Activated CD8-positive, alpha-beta memory T cell treated with anti-CD3 and anti-CD28 coated beads, Interleukin-2, amount 50 U/mL, for 4 hours (primary cell): ENCODE measurements at places on chromosomes 5 and 9.

DNA sequence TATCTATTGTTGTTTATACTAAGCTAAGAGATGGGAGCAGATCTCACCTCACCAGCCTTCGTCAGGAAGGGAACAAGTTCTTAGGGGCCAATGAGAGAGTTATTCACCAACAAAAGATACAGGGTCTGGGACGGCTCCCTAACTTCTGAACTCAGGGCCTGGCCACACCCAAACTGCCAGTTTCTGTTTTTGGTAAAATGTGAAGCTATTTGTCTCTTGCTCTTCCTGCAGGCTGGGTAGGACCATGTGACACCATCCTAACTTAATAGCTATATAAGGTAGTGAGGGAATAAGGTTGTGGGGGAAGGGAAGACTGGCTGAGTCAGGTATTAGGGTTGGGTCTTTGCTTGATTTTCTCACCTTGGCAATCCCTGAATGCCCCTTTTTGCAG is 480.5 kb downstream of the KDM4C start:
- DNase-seq, result no peak

DNA sequence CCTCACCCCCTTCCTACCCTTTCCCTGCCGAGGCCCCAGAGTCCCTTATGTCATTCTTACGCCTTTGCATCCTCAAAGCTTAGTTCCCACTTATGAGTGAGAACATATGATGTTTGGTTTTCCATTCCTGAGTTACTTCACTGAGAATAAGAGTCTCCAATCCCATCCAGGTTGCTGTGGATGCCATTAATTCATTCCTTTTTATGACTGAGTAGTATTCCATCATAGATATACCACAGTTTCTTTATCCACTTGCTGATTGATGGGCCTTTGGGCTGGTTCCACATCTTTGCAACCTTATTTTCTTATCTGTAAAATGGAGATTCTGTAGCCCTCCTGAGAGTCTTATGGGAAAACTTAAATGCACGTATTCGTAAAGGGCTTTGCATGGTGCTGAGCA is 36.8 kb downstream of the CRB2 start:
- no peak for DNase-seq

DNA sequence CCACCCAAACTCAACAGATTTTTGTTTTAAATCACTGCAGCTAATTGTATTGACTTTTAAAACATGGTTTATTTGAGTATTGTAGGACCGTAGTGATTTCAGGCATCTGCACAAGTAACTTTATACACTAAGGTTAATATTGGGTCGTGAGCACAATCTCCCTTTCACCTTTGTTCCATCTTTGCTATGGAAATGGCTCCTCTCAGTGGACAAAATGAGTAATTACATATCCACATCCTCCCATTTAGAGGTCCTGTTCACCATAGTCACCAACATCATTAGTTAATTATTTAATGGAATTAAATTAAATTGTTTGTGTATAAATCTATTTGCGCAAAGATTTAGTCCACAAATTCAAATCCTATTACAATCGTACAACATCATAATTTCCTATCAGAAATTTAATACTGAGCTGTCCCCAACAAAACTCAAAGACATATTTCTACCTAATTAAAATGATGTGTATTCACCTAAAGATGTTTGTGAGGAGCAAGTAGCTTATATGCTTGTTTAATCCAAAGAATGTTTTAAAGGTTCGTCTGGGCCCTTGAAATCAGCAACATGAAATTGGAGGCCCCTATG is 173.0 kb upstream of the DAPK1 start:
- DNase-seq, result no peak

- no peak for DNase-seq
These were observed 13.6 kb downstream of the PLEKHG4B start for GRCh38 chr5:105504-106070.

GRCh38 chr5:18745988-18746615 is 1111.8 kb downstream of the TAF11L14 start:
- peak; percentile 29 for DNase-seq

DNA sequence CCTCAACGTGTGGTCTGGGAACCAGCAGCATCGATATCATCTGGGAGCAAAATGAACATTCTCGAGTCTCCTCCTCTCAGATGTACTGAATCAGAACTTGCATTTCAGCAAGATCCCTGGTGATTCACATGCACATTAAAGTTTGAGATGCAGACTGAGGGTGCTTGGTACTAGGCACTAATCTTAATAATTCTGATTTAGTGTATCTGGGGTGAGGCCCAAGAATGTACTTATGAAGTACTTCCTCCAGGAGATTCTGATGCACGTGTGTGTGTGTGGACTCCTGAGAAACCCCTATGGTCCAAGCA is 56.2 kb upstream of the EQTN start:
- no peak for DNase-seq

GRCh38 chr5:52849544-52849943 is 61.8 kb downstream of the ITGA1 start:
- DNase-seq, result no peak

GRCh38 chr9:131096269-131097125 is at the start of gene AIF1L:
Gene AIF1L (plus strand): TSS chr9:131096531. CDS start chr9:131096630, 99 bp downstream.
- DNase-seq, result no peak

GRCh38 chr9:88303721-88304451 is 84.4 kb upstream of the SPIN1 start:
- no peak for DNase-seq

DNA sequence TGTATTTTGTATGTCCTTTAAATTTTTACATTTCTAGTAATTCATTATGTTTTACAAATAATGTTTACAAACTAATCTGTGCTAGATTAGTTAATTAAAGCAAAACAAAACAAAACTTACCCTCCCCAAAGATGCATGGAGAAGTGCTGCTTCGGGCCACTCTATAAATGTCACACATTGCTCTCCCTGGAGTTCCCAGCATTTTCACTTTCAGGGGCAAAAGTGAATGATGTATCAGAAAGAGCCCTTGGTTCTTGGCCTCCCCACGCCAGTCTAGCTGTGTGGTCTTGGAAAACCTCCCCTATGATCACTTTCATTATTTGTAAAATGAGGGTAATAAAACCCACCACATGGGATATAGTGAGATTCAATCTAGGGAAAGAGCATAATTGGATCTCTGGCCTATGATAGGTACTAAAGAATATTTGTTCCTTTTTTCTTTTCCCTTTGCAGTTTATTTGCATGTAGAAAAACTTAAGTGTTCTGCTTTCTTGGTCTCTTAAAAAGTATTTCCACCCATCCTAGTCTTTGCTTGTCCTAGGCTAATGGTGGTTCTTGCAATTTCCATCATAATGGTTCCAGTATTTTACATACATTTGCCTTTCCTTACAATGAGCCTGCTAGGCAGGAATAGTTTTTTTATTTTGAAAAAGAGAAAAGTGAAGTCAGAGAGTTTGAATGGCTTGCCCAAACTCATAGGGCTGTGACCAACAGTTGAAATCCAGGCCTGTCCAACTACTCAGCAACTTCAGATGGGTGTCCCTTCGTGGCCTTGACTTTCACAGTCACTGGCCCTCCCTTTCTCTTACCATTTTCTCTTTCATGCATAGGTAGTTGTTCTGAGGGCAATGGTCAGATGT is 184.5 kb upstream of the KLF4 start:
- DNase-seq, result no peak

DNA sequence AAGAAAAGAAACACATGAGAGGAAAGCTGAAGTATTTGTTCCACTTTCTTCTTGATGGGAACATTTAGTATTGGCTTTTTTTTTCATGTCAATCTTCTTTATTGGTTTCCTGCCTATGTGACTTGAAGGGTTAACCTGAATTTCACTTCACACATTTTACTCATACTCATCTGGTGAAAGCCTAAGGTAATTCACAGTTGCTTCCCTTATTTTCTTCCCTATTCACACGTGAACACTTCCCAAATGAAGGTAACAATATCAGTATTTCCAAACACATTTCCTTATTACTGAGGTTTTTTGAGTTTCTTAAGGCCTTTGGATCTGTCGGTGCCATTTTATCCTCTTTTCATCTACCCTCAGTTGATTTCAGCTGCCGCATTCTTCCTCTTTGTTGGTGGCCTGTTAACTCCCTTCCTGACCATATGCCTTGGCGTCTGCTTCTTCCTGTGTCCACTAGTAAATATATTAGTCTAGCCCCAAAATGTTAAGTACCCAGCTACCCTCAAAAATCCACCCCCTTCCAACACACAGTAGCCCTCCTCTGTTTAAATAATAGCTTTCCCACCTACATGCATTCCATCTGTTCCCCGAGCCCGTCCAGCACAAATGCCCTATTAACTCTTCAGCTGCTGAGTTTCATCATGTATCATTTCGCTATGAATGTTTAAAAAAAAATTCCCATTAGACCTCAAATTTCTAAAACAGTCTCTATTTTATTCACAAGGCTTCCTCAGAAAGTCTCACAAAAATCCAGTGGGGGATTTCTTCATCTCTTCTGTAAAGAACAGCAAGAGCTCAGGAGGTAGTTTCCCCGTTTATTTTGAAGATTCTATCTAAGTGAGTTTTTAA is 97.3 kb downstream of the USP20 start:
- no peak for DNase-seq

DNA sequence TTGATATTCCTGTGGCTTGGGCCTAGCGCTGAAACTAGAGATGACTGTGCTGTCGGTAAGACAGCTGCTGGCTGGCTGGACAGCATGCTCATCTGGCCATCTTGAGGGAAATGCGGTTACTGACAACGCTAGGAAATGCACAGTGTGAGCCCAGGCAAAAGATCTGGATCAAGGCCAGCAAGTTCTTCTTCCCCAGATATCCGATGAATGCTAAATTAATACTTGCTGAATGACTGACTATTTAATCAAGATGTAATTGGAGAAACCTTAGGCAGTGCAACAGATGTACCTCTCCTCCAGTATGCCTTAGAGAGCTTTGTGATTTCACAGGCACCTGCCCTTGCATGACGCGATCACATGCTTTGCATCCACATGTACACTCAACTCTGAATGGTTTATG is 659.1 kb downstream of the EFNA5 start:
- DNase-seq, result no peak

GRCh38 chr5:163712011-163712410 is 206.6 kb downstream of the MAT2B start:
- no peak for DNase-seq

DNA sequence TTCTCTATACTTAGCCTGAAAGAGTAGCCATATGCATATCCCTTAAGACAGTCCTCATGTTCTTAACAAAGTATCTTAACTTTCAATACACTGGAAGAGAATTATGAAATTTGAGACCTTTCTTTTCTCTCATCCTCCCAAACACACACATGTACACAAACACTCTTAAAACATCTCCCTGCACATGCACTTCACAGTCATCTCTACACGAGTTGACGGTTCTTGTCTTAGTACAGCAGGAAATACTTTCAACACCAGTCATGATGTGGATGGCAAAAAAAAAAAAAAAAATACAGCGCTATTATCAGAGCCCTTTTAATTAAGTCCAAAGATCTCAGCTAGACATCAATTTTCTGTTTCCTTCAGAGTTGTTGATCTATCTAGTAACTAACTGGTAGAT is 43.6 kb upstream of the PCSK1 start:
- no peak for DNase-seq

- no peak for DNase-seq
These were observed 2.2 kb upstream of the SLIT3 start for GRCh38 chr5:169303119-169303515.

DNA sequence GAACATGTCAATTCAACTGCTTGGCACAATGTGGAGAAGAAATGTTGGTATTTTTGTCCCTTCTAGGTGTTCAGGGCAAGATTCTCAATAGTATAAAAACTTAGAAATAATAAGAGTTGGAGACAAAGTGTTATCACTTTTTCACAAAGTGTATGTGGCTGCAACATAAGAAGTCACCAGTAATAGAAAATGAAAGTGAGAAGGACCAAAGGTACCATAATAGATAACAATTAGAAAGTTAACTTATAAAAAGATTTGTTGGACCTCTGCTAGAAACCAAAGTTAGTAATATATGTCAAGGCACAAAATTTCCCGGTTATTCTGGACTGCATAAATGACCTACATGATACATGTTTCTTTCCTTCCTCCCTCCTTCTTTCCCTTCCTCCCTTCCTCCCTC is 1535.3 kb downstream of the EFNA5 start:
- DNase-seq, result no peak

GRCh38 chr5:111942201-111942600 is 185.2 kb upstream of the NREP start:
- DNase-seq, result no peak

GRCh38 chr5:133034064-133034463 is 7.7 kb upstream of the ZCCHC10 start:
- no peak for DNase-seq

GRCh38 chr5:158610051-158610415 is 489.7 kb downstream of the EBF1 start:
- no peak for DNase-seq

DNA sequence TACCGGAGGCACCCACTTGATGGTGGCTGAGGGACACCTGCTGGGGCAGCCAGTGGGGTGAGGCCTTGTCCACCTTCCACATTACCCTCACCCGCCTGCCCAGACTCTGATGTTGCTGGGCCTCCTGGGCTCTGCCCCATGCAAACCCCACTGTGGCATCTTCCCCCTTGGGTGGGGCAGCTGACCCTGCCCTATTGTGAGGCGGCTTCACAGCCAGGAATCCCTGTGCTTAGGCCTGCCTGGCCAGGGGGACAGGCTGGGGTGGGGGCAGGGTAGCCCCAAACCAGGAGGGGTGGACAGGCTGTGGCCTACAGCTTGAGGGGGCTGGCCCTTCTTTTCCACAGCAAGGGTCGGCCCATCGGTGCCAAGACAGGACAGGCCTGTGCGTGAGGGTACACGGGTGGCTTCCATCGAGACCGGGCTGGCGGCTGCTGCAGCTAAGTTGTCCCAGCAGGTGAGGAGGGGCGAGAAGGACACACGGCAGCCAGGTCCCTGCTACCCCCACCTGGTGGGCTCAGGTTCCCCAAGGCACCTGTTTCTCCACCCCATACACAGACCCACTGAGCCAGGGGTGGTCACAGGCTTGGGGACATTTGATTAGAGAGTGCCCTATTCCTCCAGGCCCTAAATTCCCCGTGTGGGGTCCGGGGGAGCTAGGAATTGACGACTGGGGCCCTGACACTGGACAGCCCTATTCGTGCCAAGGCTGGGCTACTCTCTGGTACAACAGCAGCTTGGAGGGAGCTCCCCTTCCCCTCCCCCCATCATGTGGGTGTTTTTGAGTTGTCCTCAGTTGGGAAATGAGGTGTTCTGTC is 99.2 kb downstream of the PHF2 start:
- DNase-seq, result peak; percentile 13

- no peak for DNase-seq
These were observed 9.4 kb upstream of the DDX41 start for GRCh38 chr5:177526191-177526590.

- DNase-seq, result no peak
These were observed 1.7 kb downstream of the FREM1 start for GRCh38 chr9:14908295-14909180.

- no peak for DNase-seq
These were observed 106.4 kb downstream of the COL5A1 start for GRCh38 chr9:134747951-134748489.

GRCh38 chr5:54291498-54291897 is 18.9 kb downstream of the ARL15 start:
- DNase-seq, result no peak

GRCh38 chr9:34253460-34253837 is 74.6 kb downstream of the UBAP1 start:
- DNase-seq, result no peak

DNA sequence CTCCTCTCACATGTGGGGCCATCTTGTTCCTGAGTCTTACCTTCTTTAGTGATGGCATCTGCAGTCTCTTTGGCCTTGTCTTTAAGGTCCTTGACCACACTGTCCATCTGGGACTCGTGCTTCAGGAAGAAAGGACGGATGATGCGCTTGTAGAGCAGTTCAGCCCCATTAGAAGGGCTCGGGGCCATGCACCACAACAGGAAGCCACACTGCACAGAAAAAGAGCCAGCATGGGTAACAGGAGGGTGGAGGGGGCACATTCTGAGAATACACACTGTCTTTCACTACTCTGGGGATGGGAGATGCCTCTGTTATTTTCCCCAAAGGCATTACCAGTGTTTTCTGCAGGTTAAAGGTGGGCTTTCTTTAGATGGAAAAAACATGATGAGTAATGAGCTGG is 25.9 kb downstream of the SRP19 start:
- no peak for DNase-seq
